ENCODE measurements at places on chromosomes 11 and 22.

- no peak for DNase-seq
Observed at GRCh38 chr11:128774593-128774992, 80.7 kb downstream of the FLI1 start.

DNA sequence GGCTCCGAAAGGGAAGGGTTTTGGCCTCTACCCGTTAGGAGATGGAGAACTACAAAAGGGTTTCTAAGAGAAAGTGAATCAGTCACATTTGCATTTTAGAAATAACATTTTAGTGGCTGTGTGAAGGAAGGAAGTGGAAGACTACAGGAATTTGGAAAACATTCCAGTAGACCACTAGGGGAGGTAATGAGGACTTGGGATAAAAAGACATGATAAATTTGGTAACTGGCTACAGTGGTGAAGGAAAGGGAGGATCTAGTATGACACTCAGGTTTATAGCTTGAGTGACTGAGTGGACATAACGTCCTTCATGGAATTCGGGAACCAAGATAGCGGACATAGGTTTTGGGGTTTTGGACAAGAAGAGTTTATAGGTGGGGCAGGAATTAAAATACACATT, 7.0 kb upstream of the RRM1 start:
- DNase-seq, result no peak

DNA sequence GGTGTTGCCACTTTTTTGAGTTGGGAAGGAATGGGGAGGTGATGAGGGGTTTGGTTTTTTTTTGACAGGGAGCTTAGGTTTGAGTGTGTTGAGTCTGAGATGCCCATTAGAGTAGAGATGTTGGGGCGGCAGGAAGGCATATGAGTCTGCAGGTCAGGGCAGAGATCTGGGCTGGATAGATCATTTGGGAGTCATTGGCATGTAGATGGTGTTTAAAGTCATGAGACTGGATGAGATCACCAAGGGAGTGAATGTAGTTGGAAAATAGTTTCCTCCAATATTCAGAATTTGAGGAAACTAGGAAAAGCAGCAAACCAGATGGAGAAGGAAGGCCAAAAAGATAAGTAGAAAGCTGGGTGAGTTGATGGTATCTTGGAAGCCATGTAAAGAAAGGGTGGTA, 2.1 kb upstream of the ANAPC15 start:
- DNase-seq, result no peak

DNA sequence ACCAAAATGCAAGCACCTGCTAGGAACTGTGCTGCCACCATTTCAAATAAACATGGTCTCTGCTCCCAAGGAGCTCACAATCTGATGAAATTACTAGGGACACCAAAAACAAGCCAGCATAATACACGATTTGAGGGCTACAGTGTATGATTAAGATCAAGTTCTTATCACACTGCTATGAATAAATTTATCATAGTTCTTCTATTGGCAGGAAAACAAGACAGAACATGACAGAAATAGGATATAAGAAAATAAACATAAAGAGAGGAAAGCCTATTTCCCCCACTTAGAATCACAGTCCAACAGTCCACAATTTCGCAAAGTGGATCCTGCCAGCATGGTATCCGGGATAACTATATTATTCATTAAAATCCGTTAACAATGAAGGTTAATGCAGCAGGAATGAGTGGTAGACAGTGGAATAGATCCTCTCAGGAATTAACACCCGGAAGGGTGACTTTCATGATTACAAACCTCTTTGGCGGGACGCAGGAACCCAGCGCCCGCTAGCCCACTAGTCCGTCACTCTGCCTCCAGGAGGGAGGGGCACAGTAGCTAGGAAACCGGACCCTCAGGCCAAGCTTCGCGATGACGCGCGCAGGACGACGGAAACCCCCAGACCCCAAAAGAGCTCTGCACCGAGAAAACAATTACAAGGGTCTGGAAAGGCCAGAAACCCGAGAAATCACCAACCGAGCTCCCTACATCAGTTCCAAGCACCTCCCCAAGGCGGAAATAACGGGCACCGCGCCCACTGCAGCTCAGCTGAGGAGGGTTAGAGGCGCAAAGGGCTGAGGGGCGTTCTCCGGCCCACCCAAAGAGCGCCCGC, 607 bp downstream of the CCDC82 start:
- no peak for DNase-seq

DNA sequence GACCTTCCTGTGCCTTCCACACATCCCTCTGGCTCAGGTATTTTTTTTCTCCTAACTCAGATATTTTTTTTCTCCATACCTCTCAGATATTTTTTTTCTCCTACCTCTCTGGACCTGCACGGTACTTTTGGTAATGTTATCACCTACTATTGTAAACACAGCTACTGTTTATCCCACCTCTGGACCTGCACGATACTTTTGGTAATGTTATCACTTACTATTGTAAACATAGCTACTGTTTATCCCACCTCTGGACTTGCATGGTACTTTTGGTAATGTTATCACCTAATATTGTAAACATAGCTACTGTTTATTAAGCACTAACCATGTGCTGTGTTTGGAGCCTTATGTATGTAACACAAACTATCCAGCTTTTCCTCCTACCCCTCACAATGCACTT, 12.1 kb upstream of the UPB1 start:
- DNase-seq, result no peak

DNA sequence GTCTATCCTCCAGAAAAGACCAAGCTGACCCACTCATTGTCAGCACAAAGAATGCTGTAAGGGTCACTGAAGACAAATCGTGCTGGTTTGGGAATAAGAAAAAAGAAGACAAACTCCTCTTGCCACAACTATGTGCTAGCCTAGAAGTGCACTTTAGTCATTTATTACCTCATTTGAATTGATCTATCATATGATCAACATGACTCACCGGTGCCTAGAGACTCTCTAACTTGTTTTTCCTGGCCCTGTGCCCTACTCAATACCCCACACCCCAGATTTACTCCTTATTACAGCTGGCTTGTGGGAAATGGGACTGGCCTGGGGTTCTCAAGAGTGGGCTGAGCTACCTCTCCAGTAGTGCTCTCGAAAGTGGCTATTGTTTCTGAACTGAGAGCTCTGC, 35.9 kb upstream of the HORMAD2 start:
- DNase-seq, result no peak

GRCh38 chr11:58801974-58802545, 42.4 kb downstream of the GLYATL2 start:
- no peak for DNase-seq

GRCh38 chr11:97938789-97939188, 1082.0 kb upstream of the CNTN5 start:
- DNase-seq, result no peak

DNA sequence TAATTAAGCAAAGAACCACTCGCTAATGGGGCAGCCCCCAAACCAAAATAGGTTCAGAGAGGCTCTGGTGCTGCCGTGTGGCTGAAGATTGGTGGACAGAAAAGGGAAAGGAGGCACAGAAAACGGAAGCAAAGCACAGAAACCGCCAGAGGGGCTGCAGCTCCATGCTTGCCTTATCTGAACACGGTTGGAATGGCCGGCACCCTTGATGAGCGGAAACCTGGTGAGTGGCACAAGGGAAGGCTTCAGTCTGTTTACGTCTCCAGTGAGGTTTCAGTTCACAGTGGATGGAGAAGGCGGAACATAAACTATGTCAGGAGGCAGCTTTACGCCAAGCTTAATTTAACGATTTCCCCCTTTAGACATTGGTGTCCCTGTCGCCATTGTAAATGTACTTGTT, 5.2 kb upstream of the PRR33 start:
- peak; percentile 37 for DNase-seq

DNA sequence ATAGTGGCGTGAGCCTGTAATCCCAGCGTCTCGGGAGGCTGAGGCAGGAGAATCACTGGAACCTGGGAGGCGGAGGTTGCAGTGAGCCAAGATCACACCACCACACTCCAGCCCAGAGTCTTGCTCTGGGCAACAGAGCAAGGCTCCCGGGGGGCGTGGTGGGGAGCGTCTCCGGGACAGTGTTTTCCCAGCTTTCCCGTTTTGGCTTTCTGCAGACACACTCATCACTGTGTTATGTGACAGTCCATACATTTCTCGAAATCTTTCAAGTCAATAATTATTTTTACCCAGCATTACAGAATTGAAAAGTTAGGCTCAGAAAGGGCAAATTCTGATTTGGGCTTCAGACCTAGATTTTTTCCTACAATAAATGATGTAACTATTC, 31.7 kb downstream of the NEAT1 start:
- no peak for DNase-seq

DNA sequence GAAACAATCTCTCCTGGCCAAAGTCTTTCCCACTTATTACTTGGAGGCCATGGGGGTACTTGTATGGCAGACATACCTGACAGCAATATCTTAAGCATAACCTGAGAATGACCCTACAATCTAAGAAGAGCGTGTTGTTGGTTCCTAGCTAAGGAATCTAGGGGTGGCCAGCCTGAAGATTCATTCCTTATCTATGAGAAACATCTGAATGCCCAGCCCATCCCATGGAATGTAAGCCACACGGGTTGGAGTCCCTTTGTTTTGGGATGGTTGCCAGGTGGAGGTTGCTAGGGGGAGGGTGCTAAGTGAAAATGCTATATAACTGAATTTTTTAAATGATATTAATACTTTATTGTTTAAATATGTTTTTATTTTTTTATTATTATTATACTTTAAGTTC, 725.0 kb downstream of the ETS1 start:
- DNase-seq, result no peak

- no peak for DNase-seq
Observed at GRCh38 chr11:10125522-10126133, 168.4 kb downstream of the SBF2 start.

DNA sequence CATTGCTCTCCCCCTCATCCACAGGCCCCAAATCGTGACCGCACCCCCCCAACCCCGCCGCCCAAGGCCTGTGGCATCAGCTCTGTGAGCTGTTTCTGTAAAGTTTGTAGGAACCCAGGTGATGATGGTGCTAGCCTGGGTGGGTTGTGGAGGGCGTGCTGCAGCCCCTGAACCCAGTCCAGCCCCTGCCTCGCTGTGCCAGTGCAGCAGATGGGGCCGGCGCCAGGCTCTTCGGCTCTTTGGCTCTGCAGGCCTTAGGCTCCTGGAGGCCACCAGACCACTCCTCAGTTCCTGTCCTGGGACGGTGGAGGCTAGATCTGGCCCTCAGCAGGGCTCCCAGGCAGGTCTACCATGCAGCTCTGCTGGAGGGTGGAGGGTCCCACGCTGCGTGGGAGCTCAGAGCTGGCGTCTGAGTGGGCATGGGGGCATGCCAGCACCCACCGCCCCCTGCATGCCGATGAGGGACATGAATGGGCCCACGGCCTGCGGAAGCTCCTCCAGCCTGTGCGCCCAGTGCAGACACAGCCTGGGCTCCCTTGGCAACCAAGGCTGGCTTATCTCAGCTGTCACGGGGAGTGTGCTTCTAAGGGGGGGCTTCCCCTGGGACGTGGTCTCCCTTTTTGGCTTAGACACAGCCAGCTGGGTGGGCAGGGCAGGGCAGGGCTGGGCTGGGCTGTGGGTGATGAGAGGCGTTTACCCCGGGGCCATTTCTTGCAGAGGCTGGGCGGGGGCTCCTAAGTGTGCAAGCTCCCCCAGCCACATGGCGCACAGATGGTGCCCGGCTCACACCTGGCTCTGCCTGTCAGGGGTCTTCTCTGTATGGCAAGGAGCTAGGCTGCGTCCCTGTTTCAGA, 1187.6 kb downstream of the BRD1 start:
- no peak for DNase-seq

GRCh38 chr11:41612415-41612814, 153.0 kb upstream of the LRRC4C start:
- DNase-seq, result no peak

- DNase-seq, result peak; percentile 82
Observed at GRCh38 chr11:65315204-65315865, 669 bp downstream of the CDC42EP2 start.

DNA sequence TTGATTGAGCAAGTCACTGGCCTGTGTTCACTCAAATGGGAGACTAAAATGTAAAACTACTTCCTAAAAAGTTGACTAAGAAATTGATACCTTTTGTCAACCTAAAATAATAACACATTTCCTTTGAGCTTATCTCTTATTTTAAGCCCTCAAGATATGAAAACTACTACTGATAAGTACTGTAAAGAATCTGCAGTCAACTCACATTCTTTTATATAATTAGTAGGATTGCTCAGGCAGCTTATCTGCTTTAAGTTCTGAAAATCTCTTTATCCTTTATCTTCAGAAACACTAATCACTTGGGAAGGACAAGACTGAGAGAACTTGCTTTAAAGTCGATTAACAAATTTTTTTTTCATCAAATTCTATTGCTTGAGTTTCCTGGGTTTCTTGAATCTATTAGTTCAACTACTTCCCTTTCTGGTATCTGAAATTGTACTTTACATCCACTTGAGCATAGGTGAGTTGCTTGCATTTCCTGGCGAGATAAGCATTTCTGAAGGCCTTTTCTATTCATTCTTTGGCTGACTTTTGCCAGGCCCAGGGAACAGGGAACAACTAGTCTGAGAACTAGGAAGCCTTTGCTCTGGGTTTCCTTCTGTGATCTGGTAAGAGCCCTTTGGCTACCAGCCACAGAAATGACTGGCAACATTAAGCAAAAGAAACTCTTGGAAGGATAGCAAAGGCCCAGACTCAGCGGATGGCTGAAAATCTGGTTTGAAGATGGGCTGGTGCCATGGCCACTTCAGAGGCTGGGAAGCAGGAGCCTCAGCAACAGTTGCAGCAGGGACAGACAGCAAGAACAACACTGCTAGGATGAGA, 19.3 kb upstream of the CSRP3 start:
- DNase-seq, result no peak

- no peak for DNase-seq
Observed at GRCh38 chr11:62505440-62506091, 41.0 kb downstream of the AHNAK start.

DNA sequence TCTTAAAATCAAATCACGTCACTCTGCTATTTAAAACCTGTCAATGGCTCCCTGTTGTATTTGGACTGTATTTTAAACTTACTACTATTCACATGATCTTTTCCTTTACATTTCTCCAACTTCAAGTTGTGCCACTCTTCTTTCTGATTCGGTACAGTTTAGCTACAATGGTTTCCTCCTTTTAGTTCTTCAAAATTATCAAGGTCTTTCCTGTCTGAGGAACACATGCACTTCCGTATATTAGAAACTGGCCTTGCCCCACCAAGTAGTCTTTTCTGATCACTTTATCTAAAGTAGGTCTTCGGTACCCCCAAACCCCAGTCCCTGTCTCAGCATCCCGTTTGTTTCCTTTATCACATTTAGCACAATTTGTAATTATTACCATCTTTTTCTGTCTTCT, 81.8 kb downstream of the MTMR3 start:
- no peak for DNase-seq

DNA sequence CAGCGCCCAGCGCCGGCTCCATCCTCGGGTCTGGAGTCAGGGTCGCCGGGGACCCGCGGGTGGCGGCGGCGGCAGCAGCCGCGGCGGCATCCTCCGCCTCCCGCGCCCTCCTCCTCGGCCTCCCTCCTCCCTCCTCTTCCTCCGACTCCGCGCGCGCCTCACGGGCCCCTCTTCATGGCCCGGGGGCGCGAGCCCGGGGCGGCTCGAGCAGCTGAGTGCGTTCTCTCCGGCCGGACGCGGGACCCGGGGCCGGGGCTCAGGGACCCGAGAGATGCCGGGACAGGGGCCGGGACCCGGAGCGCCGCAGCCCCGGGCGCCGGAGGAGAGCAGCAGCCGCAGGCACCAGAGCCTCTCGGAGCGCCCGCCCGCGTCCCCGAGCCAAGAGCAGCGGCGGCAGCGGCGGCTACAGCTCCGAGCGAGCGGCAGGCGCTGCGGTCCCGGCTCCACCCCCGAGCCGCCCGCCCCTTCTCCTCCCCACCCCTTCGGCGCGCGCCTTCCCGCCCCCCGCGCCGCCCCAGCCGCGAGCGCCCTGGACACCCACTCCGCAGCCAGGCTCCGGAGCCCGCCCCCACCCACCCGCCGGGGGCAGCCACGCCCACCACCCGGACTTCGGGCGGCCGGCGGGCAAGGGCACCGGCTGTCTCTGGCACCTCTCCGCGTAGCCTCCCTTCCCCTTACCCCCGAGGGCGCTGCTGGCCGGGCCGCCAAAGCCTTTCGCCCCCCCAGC, at the start of gene CHST1:
CHST1 (minus strand) TSS at position 417 of the 727 bp plus-strand sequence. CDS start 14,699 bp downstream, outside the sequence.
- DNase-seq, result no peak

Data from naive B cell (primary cell).